Retina (tissue), 1 donor: ENCODE measurements at places on chromosomes 4 and X.

GRCh38 chrX:46461660-46462191 lies 83.5 kb downstream of the ZNF674 start:
- no peak for DNase-seq

DNA sequence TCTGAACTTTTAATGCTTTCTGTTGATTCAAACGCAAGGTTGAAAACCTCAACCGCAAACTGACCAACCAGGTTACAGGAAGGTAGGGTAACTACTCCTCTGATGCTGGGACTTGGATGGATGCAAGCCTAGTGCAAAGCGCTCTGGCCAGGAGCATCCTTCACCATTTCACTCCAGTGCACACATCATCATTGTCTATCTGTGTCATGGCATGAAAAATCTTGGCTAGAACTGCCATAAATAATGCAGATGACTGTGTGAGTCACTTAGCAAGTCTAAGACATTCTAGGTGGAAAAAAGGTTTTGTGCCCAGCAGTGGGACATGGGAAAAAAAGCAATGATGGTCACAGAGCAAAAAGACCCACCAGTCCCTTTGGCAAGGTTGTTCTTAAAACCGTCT lies 10.9 kb downstream of the ADGRA3 start:
- peak; percentile 48 for DNase-seq

DNA sequence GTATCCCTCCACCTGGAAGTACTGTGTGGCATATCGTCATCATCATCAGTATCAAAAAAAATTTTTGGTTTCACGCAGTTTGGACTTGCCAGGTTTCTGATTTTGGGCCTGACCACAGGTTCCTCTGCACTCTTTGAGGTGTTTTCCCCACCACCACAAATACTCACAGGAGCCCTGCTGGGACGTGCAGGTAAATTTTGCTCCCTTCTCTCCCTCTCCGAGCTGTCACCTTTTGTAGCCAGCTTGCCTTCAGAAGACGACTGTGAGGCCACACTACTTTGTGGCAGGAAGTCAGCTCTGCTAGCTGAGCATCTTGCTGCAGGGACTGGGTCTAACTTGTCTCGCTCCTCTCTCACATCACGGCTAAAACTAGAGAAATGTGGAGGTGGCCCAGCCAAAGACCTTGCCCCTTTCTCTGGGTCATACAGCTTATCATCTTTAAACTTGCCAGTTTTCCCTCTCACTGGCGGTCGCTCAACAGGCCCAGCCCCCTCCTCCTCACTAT lies 2.8 kb downstream of the PJA1 start:
- no peak for DNase-seq

GRCh38 chr4:145083891-145084605 lies 13.9 kb downstream of the ANAPC10 start:
- no peak for DNase-seq

- DNase-seq, result no peak
Observed at GRCh38 chr4:6196871-6197270, 3.5 kb downstream of the JAKMIP1 start.

GRCh38 chrX:119885554-119886428 lies 9.9 kb upstream of the AKAP14 start:
- DNase-seq, result no peak

GRCh38 chrX:1529756-1530155 lies 7.2 kb downstream of the P2RY8 start:
- DNase-seq, result no peak

GRCh38 chr4:126731062-126731461 lies 901.7 kb upstream of the INTU start:
- no peak for DNase-seq

DNA sequence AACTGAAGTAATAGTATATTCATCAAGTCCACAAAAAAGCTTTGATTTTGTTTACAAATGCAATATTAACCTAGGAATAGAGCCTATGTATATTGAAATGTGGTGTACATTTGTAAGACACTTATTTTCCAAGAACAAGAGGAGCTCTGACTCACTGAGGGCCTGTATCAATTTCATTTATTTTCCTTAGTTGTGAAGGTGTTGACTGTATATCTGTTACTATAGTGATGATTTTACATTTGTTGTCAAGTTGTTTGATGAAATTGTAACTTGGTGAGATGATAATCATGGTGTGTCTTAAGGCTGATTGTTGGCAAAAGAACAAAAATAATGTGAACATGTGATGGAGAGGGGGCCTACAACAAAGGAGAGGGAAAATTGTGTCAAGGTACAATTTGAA lies 274.9 kb upstream of the TEX13A start:
- no peak for DNase-seq

DNA sequence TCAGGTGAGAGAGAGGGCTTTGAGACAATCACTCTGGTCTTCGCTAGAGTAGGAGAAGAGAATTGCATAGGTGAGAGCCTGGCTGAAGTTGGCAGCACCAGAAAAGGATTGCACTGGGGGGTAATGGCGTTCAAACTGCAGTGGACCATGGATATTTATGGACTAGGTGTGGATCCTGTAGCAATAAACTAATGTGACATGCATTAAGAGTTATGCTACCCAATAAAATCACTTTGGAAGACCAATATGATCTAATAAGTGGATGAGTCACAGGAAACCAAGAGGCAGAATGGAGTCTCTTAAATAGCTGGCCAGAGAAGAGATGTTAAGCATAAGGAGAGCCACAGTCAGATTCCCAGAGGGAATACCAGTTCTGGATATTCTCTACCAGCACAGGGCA lies 259.8 kb downstream of the FBXO8 start:
- DNase-seq, result no peak

DNA sequence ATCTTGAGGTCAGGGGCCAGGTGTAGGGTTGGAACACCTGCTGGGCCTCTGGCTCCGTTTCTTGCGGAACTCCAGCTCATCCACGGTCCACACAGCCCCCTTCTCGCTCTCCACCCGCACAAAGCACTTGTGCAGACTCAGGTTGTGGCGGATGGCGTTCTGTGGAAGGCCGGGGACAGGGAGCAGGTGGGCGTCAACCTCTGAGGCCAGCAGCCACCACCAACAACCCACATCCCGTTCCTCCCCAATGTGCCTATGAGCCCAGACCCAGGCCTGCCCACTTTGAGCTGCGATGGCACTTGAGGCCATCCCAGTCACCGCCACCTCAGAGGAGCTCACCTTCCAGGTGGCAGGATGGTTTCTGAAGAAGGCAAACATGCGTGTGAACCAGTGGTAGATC lies 13.2 kb downstream of the FOXP3 start:
- no peak for DNase-seq

GRCh38 chrX:132146456-132146855 lies 18.6 kb upstream of the FRMD7 start:
- no peak for DNase-seq

GRCh38 chr4:108742451-108743420 lies 20.1 kb downstream of the ETNPPL start:
- DNase-seq, result peak; percentile 76

DNA sequence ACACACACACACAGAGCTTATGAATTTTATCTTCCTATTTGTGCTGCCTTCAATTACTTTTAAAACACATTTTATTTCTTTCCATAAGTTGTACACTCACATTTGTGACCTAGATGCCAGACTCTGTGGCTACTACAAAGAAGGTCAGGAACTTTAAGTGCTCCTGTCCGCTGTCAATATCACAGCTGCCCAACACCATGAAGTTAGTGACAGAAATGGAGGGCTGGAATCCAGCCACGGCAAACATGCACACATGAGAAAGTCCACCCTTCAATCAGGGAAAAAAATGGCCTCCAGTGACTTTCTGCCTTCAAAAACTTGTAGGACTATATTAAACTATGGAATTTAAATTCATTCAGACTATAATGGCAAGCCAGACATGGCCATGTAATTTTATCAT lies 334.4 kb upstream of the FSTL5 start:
- DNase-seq, result peak; percentile 8

DNA sequence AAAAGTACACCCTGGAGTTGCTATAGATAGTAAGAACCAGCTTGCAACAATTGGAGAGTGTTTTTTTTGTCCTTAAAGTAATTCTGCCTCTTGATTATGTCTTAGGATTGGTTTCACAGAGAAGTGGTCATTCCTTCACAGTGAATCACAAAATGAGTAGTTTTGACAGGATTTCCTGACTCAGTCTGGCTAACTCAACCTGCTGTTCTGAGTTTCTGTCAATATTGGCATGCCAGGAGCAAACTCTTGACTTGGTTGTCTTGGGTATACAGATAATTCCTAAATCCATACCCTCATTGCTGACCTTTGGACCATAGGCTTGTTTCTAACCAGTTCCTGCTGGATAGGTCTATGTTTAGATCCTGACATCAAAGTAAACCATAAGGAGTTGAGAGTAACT lies 9.4 kb downstream of the FHIP1A start:
- DNase-seq, result no peak

DNA sequence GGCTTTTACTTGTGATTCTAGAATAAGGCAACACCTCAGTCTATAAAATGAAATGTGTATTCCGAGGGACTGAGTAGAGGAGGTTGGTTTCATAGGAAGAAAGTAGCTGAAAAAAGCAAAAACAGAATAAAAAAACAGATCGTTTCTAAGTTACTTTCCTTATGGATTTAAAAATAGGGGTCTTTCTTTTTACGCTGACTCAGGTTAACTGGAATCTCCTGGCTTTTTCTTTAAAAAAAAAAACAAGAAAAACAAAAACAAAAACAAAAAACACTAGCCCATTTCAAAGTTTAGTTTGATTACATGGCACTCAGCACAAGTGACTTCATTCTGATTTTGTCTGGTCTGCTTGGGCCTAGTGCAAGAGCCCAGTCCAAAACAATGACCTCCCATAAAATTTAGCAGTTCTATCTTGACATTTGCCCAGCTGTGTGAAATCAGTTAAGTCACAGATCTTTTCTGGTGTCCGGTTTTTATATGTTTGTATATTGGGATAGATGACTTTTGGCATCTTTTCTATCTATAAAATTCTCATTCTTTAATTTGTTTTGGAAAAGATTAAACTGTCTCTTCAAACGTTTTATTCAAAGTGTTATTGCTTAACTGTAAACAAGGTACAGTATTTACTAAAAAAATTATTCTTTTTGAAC lies 222.7 kb upstream of the HTR2C start:
- no peak for DNase-seq

GRCh38 chrX:72693477-72693876 lies 20.6 kb downstream of the PHKA1 start:
- DNase-seq, result no peak
